Bronchus fibroblast of lung (primary cell): ENCODE measurements at places on chromosomes 12 and 14. TPM values are rescaled to one million over a fixed set of nuclear protein-coding genes. Genes with fewer than 3 reads are reported as not detected.

Gene A2ML1
- not detected in 2 replicates for total RNA-seq

Gene SLC5A8
- total RNA-seq, result not detected in 2 replicates

Gene PLA2G1B
- total RNA-seq, result not detected in 2 replicates

Gene SOAT2
- under 0.01 TPM in 1 of 2 replicates, not detected in the other for total RNA-seq

Gene ANP32D
- not detected in 2 replicates for total RNA-seq

Gene TAMALIN
- total RNA-seq, result 6.1 and 6.2 TPM in 2 replicates

Gene GPR132
- total RNA-seq, result not detected in 2 replicates

Gene TEX22
- total RNA-seq, result under 0.01 TPM in 1 of 2 replicates, not detected in the other

Gene NFATC4
- 25.4 and 28.4 TPM in 2 replicates for total RNA-seq

Gene TAS2R50
- not detected in 2 replicates for total RNA-seq

Gene GUCY2C
- total RNA-seq, result not detected in 2 replicates

Gene SLCO1B3
- total RNA-seq, result not detected in 2 replicates

Gene HSPA2
- 10.1 and 10.9 TPM in 2 replicates for total RNA-seq

Gene CHURC1
- total RNA-seq, result 27.4 and 37.0 TPM in 2 replicates

Gene OR10P1
- not detected in 2 replicates for total RNA-seq

Gene SPIC
- total RNA-seq, result not detected in 2 replicates

Gene TAS2R20
- total RNA-seq, result under 0.01 TPM in 1 of 2 replicates, not detected in the other

Gene CIROP
- total RNA-seq, result 0.34 and 0.45 TPM in 2 replicates

Gene DPPA3
- not detected in 2 replicates for total RNA-seq

Gene AMHR2
- total RNA-seq, result not detected in 2 replicates

Gene PRH2
- 0.30 TPM in 1 of 2 replicates, not detected in the other for total RNA-seq

Gene GALNT16
- total RNA-seq, result 0.17 and 0.45 TPM in 2 replicates

Gene EDDM3A
- total RNA-seq, result not detected in 2 replicates

Gene NPFF
- not detected in 2 replicates for total RNA-seq

Gene NKX2-1
- total RNA-seq, result not detected in 2 replicates

Gene R3HDM2
- total RNA-seq, result 16.8 and 18.7 TPM in 2 replicates

Gene BIN2
- total RNA-seq, result not detected in 2 replicates

Gene AP5M1
- 12.1 and 15.5 TPM in 2 replicates for total RNA-seq

Gene KRT72
- total RNA-seq, result not detected in 2 replicates

Gene PROX2
- not detected in 2 replicates for total RNA-seq
